ENCODE measurements at places on chromosomes 11 and 22. TPM values are rescaled to one million over a fixed set of nuclear protein-coding genes. Genes with fewer than 3 reads are reported as not detected.

The C11orf87 gene
- total RNA-seq: 0.04 TPM

The C11orf97 gene
- not detected for total RNA-seq

The SCGB1D2 gene
- total RNA-seq: 1.2 TPM

The CNGA4 gene
- not detected for total RNA-seq

The TRIM51 gene
- not detected for total RNA-seq

The ADSL gene
- total RNA-seq: 47.5 TPM

The PATE2 gene
- not detected for total RNA-seq

The ZNF215 gene
- total RNA-seq: 0.19 TPM

The MMP13 gene
- total RNA-seq: not detected

The MAJIN gene
- not detected for total RNA-seq

The ARHGAP8 gene
- 0.42 TPM for total RNA-seq

The MMP3 gene
- not detected for total RNA-seq

The CARD16 gene
- 11.0 TPM for total RNA-seq

- H3K4me1 ChIP-seq: peaks cover 7% of the 10 kb centered on the region
- H3K36me3 ChIP-seq: peaks cover 9% of the 10 kb centered on the region
- H3K4me3 ChIP-seq: no peak overlapping the region
Observed at GRCh38 chr11:130241713-130242112, 73.0 kb downstream of the ZBTB44 start.

DNA sequence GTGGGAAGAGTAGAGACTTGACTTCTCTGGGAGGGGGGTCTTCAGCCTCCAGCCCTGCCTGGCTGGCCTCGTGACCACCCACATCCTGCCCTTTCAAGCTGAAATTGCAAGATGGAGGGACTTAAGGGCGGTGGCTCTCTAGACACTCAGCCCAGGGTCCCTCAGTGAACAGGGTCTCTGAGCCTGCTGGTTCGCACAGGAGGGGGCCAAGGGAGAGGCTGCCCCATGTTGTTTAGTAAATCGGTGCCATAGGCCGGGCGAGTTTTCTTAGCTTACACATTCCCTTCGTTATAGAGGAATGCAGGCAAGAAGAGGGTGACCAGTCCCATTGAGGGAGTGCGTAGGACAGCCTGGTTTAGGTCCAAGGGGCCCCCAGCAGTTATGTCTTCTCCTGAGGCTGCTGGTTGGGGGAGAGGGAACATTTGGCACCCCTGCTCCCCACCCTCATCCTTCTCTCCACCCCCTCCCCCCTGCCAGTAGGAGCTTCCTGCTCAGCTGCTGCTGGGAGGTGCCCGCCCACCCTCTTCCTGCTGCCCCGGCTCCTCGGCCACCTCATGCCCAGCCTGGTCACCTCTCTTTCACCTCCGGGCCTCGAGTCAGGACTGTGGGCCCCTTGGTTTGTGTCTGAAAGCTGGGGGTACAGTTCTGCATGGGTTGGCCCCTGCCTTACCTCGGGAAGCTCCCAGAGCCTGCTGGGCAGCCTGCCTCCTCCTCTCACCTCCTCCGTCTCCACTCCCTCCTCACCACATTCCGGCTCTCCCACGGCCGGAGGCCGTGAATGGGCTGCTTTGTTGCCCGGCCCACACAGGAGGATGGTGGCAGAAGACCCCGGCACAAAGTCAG, 3.9 kb downstream of the FRMD8 start:
- peak overlapping the region; percentile 87 for H3K27ac ChIP-seq
- no peak for DNase-seq
- peaks cover 14% of the 10 kb centered on the region for H3K36me3 ChIP-seq
- peaks cover 49% of the 10 kb centered on the region for H3K4me1 ChIP-seq
- H3K27me3 ChIP-seq: no peaks in the 10 kb centered on the region

DNA sequence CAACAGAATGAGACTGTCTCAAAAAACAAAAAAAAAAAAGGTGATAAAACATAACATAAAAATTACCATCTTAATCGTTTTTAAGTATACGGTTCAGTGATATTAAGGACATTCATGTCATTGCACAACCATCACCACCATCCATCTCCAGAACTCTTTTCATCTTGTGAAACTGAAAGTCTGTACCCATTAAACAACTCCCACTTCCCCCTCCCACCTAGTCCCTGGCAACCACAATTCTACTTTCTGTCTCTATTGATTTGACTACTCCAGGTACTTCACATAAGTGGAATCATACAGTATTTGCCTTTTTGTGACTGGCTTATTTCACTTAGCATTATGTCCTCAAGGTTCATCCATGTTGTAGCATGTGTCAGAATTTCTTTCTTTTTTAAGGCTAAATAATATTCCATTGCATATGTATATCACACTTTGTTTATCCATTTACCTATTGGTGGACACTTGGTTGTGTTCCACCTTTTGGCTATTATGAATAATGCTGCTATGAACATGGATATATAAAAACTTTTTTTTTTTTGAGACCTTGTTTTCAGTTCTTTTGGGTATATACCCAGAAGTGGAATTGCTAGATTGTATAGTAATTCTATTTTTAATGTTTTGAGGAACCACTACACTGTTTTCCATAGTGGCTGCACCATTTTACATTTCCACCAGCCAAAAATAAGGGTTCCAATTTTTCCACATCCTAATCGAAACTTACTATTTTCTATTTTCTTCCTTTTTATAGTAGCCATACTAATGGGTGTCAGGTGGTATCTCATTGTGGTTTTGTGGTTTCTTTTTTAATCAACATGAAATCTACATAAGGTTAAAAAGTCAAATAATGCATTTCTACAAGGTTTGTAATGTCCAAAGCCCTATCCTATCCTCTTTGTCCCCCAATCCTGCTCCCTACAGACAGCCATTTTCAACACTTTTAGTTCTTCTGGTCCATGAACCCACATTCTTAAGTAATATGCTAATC, 23.4 kb upstream of the PIK3C2A start:
- no peak for DNase-seq
- no peak overlapping the region for H3K4me3 ChIP-seq
- H3K27me3 ChIP-seq: no peaks in the 10 kb centered on the region

- H3K4me3 ChIP-seq: no peak overlapping the region
- H3K27ac ChIP-seq: peak overlapping the region; percentile 81
- H3K36me3 ChIP-seq: no peaks in the 10 kb centered on the region
- peaks cover 83% of the 10 kb centered on the region for H3K4me1 ChIP-seq
Observed at GRCh38 chr11:33692013-33692504, 8.6 kb downstream of the C11orf91 start.

GRCh38 chr11:2266586-2267305, 3.6 kb downstream of the ASCL2 start:
- H3K4me1 ChIP-seq: peaks cover 38% of the 10 kb centered on the region
- no peak for DNase-seq
- peak overlapping the region; percentile 77 for H3K27ac ChIP-seq
- H3K27me3 ChIP-seq: peaks cover 52% of the 10 kb centered on the region
- no peak overlapping the region for H3K4me3 ChIP-seq

- H3K27ac ChIP-seq: no peak overlapping the region
- no peaks in the 10 kb centered on the region for H3K27me3 ChIP-seq
Observed at GRCh38 chr11:58787903-58788302, 56.2 kb upstream of the GLYAT start.

DNA sequence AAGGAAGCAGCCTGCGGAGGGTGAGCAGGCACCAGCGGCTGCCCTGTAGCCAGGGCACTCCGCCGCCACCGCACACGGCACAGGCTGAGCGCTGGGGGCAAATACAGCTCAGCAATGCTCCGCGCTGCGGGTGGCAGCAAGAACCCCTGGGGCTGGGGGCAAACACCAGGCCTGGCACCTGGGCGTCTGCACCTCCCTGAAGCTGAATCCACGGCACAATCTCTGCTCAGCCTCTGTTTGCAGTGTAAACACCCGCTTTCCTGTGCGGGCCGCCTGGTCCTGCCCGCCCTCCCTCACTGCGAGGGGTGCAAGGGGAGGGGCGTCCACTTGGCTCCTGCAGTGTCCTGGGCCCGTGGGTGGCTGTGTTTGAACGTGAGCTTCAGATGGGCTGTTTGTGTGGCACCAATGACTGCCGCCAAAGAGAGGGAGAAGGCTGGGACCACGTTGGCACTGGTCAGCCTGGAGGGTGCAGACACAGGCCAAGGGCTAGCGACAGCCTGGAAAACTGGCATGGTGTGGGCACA, 14.8 kb upstream of the MPPED1 start:
- no peaks in the 10 kb centered on the region for H3K4me1 ChIP-seq
- no peak overlapping the region for H3K27ac ChIP-seq
- H3K36me3 ChIP-seq: no peaks in the 10 kb centered on the region
- no peak overlapping the region for H3K4me3 ChIP-seq
- H3K27me3 ChIP-seq: no peaks in the 10 kb centered on the region

GRCh38 chr11:96329419-96329818, 13.6 kb downstream of the MAML2 start:
- H3K27me3 ChIP-seq: no peaks in the 10 kb centered on the region
- H3K36me3 ChIP-seq: no peaks in the 10 kb centered on the region
- DNase-seq: no peak
- no peak overlapping the region for H3K27ac ChIP-seq
- peaks cover 62% of the 10 kb centered on the region for H3K4me1 ChIP-seq

DNA sequence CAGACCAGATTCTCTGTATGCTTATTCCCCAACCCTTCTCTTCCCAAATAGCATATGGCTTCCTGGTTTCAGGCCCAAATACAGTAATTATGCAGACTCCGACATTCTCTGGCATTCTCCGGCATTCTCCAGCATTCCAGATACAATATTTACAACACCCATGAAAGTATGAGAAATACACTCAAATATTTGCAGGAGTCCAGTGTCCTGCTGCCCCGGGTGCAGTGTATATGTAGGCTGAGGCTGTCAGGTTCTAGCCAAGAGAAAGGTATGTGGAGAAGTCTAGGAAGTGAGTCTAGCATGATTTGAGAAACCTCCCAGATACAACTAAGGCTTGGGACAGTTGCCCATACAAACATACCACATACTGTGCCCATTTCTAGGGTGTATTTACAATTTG, 160.7 kb downstream of the SOX6 start:
- no peaks in the 10 kb centered on the region for H3K27me3 ChIP-seq
- DNase-seq: no peak
- H3K27ac ChIP-seq: peak overlapping the region; percentile 68
- peaks cover 34% of the 10 kb centered on the region for H3K4me1 ChIP-seq
- no peak overlapping the region for H3K4me3 ChIP-seq
- no peaks in the 10 kb centered on the region for H3K36me3 ChIP-seq

- peak; percentile 3 for DNase-seq
- no peak overlapping the region for H3K4me3 ChIP-seq
- no peaks in the 10 kb centered on the region for H3K4me1 ChIP-seq
- H3K27ac ChIP-seq: no peak overlapping the region
Observed at GRCh38 chr11:1770528-1770927, 6.8 kb upstream of the CTSD start.

GRCh38 chr11:110897035-110897434, 184.8 kb upstream of the ARHGAP20 start:
- DNase-seq: no peak
- H3K4me1 ChIP-seq: no peaks in the 10 kb centered on the region
- no peak overlapping the region for H3K27ac ChIP-seq
- no peak overlapping the region for H3K4me3 ChIP-seq
- no peaks in the 10 kb centered on the region for H3K27me3 ChIP-seq
- H3K36me3 ChIP-seq: no peaks in the 10 kb centered on the region

DNA sequence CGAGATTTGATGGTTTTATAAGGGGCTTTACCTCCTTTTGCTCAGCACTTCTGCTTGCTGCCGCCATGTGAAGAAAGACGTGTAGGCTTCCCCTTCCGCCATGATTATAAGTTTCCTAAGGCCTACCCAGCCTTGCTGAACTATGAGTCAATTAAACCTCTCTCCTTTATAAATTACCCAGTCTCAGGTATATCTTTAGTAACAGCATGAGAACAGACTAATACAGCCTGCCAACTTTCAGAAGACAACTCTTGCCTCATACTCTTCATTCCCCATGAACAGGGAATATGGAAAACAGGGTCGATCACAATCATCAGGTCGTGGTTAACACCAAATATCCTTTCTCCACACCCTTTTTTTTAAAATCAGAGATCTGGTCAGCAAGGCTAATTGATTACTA, 83.0 kb downstream of the MPPED2 start:
- H3K27ac ChIP-seq: peak overlapping the region; percentile 48
- no peak for DNase-seq
- no peaks in the 10 kb centered on the region for H3K36me3 ChIP-seq
- H3K4me1 ChIP-seq: peaks cover 30% of the 10 kb centered on the region

DNA sequence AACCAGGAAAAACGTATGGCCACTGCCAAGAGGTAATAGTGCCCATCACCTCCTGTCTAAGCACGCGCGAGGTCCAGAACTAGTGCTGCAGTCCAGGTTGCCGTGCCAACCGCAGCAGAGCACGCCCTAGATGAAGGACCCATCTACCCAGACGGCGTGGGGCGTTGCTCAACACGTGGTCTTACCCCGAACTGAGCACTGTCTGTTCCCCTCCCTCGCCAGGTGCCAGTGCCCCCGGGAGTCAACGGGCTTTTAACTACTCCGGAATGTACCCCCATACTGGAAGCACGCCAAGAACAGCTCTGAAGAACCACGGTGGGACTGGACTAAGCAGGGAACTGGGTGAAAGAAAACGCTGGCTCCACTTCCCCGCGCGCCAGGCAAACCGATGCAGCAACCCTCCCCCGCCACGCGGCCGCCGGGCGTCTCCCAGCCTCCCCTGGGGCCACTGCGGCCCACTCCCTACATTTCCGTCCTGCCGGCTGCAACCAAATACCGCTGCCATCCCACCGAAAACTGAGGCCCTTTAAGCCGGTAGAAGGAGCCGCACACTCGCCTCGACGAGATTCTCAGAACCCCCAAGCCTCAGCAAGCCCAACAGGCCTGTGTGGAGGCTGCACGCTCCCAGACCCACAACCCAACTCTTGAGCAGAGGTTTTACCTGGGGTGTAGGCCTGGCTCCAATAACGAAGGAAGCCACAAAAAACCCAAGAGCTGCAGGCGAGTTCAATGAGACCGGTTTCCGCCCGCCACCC, at the start of gene HSPA8:
Gene HSPA8 (minus strand): TSS at position 734 of the 755 bp plus-strand sequence. CDS start 812 bp downstream, outside the sequence.
- H3K36me3 ChIP-seq: peaks cover 48% of the 10 kb centered on the region
- peak within 1 kb of the TSS; percentile 86 for H3K4me3 ChIP-seq
- peak within 1 kb of the TSS; percentile 100 for H3K27ac ChIP-seq
- H3K4me1 ChIP-seq: peaks cover 16% of the 10 kb centered on the region

DNA sequence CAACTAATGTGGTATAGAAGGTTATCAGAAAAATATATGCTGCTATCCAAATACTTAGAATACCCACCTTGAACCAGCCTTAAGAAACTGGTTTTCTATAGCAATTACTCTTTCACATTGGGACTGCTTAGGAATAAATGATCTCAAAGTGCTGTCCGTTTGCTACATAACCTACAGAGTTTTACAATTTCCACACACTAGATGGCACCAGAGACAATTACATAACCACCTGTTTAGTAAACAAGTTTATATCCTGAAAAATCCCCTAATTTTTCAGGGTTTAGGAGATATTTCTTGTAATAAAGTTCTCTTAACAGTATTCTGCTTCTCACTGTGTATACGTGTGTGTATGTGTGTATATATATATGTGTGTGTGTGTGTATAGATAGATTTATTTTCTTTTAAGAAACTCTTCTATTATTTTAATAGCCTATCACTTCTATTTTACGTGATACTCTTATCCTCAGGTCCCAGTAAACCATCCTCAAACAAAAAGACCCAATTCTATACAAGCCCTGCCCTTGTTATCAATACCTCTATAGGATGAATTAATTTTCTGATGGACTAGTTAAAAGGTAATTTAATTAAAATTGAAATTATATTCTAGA, 6.7 kb upstream of the OR5I1 start:
- no peak overlapping the region for H3K4me3 ChIP-seq
- no peak for DNase-seq
- no peaks in the 10 kb centered on the region for H3K36me3 ChIP-seq
- H3K27me3 ChIP-seq: no peaks in the 10 kb centered on the region
- no peaks in the 10 kb centered on the region for H3K4me1 ChIP-seq
- no peak overlapping the region for H3K27ac ChIP-seq

Measured in heart right ventricle (tissue), 16 donors.